NCI-H460 (cell line): ENCODE measurements at places on chromosomes 5 and 9. TPM values are rescaled to one million over a fixed set of nuclear protein-coding genes. Genes with fewer than 3 reads are reported as not detected.

DNA sequence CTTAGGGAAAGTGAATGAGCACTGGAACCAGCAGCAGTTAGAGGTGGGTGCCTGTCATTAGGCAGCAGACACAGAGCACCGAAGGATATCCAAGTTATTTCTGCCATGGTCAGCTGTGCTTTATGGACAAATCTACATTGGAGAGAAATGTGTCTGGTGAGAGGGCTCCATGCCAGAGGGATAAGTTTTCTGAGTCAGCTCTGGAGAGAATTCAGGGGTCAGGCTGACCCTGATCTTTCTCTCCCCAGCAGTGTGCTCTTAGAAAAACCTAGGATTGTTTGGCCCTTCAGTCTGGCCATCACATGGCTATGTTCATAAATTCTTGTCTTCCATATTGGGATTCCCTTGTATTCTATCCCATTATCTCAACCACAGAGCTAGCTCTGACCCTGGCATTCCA is 8.9 kb upstream of the IL17B start:
- DNase-seq: no peak

The TMC1 gene
- not detected in 2 replicates for total RNA-seq

The SH3PXD2B gene
- 11.5 and 14.9 TPM in 2 replicates for total RNA-seq

- DNase-seq: no peak
Observed at GRCh38 chr5:164672205-164672604, 1166.8 kb downstream of the MAT2B start.

GRCh38 chr5:74636552-74636951 is 4.0 kb downstream of the ENC1 start:
- no peak for DNase-seq

DNA sequence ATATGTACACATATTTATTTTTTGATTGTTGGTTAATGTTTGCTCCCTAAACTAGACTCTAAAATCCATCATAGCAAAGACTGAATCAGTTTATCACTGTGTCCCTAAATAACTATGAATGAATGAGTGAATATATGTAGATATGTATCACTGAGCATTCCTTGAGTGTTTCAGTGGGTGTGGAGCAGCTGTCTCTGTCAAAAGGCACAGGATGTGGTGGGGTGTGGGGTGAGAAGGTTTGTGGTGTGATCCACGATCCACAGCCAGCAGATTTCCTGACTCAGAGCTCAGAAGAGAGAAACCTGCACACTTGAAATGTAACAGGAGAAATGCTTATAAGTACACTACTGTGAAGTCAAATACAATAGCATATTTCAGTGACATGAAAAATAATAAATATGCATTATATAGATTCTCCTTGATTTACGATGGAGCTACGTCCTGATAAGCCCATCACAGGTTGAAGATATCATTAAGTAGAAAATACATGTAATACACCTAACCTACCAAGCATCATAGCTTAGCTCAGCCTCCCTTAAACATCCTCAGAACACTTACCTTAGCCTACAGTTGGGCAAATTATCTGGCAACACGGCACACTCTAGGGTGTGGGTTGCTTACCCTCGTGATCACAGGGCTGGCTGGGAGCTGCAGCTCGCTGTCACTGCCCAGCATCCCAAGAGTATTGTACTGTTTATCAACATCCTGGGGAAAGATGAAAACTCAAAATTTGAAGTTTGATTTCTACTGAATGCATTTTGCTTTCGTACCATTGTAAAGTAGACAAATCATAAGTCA is 287.0 kb downstream of the GAS1 start:
- no peak for DNase-seq

GRCh38 chr9:94560237-94560636 is 5.4 kb downstream of the PCAT7 start:
- no peak for DNase-seq

- DNase-seq: no peak
Observed at GRCh38 chr5:56650386-56650785, 165.0 kb upstream of the MAP3K1 start.

The CDK5RAP2 gene
- total RNA-seq: 82.7 and 92.3 TPM in 2 replicates

GRCh38 chr5:59189472-59190244 is 606.8 kb downstream of the RAB3C start:
- DNase-seq: no peak

DNA sequence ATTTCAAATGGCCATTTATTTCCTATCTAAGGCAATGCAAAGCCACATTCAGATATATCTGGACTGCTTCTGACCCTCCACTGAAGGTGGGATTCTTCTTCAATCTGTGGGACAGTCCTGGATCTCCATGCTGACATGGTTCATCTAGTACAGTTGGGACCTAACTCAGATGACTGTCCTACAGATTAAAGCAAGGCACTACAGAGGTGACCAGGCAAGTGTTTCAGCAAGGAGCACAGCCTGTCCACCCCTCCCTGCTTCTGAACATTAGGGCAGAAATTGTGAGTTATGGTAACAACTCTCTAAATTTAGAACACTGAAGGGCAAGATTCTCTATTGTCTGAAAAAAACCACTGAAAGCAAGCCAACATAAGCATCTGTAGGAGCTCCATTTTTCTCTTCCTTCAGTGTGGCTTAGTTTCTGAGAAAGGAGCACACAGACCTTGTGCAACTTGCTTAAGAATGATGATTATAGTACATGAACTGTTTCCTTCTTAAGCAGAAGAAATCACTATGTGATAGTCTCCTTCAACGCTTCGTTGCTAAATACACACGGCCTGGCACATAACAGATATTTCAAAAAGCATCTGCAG is 62.9 kb upstream of the BARX1 start:
- no peak for DNase-seq

The IGIP gene
- 1.8 and 2.6 TPM in 2 replicates for total RNA-seq

The PCDHB13 gene
- 2.2 and 2.5 TPM in 2 replicates for total RNA-seq

GRCh38 chr5:123709422-123709821 is 197.4 kb downstream of the CSNK1G3 start:
- no peak for DNase-seq

DNA sequence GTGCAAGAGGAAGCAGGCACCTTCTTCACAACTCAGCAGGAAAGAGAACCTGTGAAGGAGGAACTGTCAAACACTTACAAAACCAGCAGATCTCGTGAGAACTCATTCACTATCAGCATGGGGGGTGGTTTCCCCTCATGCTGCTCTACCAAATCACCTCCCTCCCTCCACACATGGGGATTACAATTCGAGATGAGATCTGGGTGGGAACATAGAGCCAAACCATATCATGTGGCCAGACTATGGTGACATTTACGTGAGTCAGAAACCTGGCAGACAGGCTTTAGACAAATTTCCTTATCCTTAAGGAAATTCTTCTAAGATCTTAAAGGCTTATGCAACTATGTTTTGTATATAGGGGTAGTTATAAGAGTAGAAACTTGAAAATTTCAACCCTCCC is 8.7 kb upstream of the AOPEP start:
- no peak for DNase-seq

- DNase-seq: no peak
Observed at GRCh38 chr5:146717951-146718350, 160.6 kb downstream of the PPP2R2B start.

DNA sequence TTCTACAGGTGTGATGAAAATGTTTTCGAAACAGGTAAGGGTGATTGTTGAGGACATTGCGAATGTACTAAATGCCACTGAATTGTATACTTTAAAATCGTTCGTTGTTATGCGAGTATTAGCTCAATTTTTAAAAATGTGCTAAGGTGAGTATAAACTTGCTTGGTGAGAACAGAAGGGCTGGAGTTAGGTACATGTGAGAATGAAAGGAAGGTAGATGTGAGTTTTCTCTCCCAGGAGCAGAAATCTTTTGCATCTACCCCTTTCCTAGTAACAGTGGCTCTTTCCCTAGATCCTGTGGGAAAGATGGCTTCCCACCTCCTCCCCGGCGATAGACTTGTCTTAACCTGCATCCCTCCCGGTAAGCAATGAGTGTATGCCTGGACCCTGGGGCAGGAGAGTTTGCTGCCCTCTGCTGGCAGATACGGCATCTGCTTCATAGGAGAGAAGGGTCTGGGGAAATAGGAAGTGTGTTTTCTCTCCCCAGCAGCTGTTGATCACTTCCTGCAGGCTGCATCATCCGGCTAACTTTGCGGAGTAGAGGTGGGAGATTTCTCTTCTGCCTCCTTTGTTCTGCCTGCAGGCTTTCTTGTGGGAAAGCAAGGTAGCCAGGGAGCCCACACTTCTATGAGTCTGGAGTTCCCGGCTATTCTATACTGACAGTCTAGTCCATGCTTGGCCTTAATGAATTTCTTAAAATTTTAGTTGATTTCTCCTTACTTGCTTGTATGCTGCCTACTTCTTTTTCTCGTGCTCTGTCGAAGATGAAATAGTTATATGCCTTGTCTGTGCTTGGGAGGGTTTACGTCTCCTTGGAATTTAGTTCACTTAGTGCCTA is 373.3 kb upstream of the SEMA6A start:
- DNase-seq: peak; percentile 50

GRCh38 chr5:1910861-1911772 is 28.4 kb upstream of the IRX4 start:
- no peak for DNase-seq

The SELENOP gene
- 2.6 and 4.5 TPM in 2 replicates for total RNA-seq

DNA sequence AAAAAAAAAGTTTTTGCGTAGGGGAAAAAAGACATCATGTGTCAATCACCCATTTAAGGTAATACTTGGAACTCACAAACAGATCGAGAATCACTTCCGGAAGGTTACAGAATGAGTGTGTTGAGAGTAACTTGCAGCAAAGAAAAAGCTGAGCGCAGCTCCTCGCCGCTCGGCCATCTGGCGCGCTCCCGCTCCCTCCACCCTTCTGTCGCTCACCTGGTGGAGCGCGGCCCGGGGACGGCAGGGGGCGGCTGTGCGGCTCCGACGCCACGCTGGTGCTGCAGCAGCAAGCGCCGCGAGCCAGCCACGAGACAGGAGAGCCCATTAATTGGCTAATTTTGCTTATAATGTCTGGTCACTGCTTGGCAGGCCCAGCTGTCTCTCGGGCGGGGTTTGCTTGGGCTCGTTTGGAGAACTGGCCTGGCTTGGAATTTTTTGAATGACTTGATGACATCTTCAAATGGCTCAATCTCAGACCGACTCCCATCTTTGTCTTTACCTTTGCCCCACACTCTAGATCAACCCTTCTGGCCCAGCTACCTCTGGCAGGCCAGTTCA is 601.8 kb downstream of the CCDC171 start:
- DNase-seq: no peak

DNA sequence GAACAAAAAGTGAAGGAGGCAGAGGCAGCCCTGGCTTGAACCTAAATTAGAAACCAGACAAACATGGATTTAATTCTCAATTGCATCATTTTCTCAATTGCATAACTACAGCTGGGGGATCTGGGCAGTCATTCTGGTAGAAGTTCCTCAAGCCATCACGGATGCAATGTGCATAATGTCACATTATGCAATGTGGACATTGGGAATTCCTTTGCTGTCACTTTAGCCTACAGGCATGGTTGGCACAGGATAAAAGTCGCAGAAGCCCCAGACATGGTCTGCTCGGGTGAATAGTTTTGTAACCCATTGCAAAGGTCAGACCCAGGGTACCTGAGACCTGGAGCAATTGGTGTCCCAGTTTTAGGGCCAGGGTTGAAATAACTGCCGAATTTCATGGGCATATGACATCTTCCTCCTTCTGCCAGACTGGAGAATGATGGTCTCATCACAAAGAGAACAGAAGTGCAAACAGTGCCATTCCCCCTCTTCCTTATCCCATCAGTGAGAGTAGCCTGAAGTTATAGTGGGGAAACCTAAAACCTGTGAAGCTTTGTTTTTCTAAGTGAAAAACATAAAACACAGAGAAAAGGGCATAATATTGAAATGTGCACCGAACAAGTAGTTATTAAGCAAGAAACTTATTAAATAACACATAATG is 290.8 kb downstream of the MSX2 start:
- DNase-seq: no peak

The PHYHD1 gene
- not detected in 2 replicates for total RNA-seq

DNA sequence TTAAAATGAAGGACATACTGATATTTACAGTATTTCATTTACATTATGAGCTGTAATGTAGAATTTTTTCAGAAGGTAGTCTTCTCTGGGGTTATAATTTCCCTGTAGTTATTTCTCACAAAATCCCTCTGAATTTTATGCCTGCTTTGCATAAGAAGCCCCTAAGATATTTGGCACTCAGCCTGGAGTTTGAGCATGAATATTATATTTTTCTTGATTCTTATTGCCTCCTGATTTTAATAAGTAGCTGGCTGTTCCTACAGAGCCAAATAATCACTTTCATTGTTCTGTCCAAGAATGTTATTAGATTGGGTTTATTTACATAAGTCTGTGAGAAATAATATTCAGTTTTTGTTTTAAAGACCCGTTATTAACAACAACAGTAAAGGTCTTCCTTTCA is 195.0 kb downstream of the FER start:
- DNase-seq: no peak

DNA sequence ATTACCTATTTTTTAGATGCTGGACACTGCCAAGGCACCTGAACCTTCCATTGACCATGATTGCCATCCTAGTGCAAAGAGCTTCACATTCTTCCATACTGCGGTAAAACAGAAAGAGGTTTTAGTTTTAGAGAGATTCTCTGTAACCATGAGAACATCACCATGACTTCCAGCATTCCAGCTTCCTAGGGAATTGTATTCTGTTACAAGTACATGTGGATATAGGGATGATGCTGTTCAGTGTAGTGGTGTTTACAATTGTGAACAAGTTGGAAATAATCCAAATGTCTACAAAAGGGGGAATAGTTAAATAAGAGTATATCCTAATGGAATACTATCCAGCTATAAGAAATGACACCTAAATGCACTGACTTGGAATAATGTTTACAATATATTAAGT is 22.4 kb downstream of the NIPSNAP3B start:
- DNase-seq: no peak

DNA sequence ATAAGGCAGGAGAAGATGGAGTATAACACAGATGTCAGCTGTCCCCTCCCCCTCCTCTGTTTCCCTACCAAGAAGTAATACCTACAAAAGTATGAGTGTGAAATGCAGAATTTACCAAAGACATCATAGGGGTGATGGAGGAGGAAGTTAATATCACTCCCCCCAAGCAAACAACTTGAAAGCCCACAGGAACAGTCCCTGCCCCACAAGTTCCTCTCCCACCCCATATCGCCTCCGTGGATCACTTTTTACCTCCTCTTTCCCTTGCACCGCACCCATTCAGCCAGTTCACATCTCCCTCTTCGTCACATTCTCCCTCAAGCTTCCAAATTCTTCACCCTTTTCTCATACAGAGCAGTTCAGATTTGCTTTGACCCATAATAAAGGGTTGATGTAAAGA is 7.0 kb upstream of the SIL1 start:
- DNase-seq: no peak

The STKLD1 gene
- 0.59 TPM in 1 of 2 replicates, not detected in the other for total RNA-seq

GRCh38 chr9:135809166-135809565 is 98.2 kb downstream of the CAMSAP1 start:
- DNase-seq: no peak

GRCh38 chr5:162288647-162289296 is 221.2 kb downstream of the GABRG2 start:
- no peak for DNase-seq

GRCh38 chr9:120387257-120388002 is 192.5 kb downstream of the CDK5RAP2 start:
- peak; percentile 54 for DNase-seq

The ASS1 gene
- 395 and 433 TPM in 2 replicates for total RNA-seq

GRCh38 chr9:107647141-107647540 is 157.6 kb upstream of the KLF4 start:
- DNase-seq: no peak
